ENCODE measurements at places on chromosomes 11 and 22.
A peak's percentile ranks its signal among the peaks of the same experiment; 100 is the strongest.

DNA sequence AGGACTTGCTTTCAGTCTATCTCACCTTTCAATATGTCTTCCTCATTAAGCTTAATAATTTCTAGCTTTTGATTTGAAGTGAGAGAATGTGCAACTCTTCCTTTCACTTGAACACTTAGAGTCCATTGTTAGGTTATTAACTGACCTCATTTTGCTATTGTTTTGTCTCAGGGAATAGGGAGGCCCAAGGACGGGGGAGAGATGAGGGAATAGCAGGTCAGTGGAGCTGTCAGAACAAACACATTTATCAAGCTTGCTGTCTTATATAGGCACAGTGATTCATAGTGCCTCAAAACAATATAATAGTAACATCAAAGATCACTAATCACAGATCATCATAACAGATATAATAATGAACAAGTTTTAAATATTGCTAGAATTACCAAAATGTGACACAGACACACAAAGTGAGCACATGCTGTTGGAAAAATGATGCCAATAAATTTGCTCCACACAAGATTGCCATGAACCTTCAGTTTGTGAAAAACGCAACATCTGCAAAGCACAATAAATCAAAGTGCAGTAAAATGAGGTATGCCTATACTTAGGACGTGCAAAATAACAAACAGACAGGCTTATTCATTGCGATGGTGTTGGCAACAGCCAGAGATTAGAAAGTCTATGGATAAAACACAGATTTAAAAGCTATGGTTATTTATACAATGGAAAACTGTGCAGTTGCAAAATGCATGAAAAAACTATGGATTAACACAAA lies 106.3 kb upstream of the TEAD1 start:
- DNase-seq, result no peak

- peak; percentile 87 for DNase-seq
These were observed 39.9 kb downstream of the SERGEF start for GRCh38 chr11:17972987-17973386.

DNA sequence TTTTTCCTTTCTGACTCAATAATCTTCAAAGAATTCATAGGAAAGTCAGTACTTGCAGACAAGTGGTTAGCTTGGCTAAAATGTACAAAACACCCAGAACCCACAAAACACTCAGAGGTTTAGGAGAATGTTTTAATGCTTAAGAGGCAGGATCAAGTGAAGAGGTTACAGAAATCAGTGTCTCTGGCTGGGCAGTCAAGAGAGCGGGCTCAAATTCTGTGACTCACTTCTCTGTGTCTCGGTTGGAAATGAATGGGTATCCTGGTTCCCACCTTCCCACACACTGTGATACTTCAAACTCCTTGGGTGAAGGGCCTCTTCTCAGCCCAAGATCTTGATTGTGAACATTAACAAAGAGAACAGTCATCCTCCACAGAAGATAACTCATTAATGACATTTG lies 3.8 kb downstream of the MPEG1 start:
- no peak for DNase-seq

GRCh38 chr11:16356057-16356760 lies at the start of gene SOX6:
SOX6 (minus strand) TSS chr11:16356546; CDS start chr11:16341248, 15,298 bp downstream.
- peak; percentile 78 for DNase-seq

- no peak for DNase-seq
These were observed 163.8 kb downstream of the GUCY1A2 start for GRCh38 chr11:106854429-106854828.

GRCh38 chr11:8036986-8037385 lies 44.0 kb upstream of the TUB start:
- DNase-seq, result no peak

- DNase-seq, result no peak
These were observed 144.6 kb downstream of the KIF18A start for GRCh38 chr11:27963370-27963769.

DNA sequence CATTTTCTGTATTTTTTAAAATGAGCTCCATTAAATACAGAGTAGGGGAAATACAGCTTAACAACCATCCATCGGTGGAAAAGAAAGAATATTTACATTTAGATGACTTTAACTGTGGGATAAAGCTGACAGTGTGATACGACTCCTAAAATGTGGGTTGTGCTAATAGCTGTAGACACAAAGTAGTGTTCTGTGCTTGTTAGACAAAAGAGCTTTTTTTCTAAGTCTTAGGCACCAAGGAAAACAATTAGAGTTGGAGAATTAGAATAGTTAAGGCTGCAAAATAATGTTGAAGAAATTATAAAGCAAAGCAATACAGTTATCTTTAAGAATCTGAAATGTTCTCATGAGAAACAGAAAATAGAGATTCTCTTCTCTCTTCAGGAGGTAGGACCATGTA lies 307.7 kb upstream of the KIRREL3 start:
- no peak for DNase-seq

- peak; percentile 52 for DNase-seq
These were observed 6.5 kb upstream of the MFNG start for GRCh38 chr22:37492428-37493344.

- DNase-seq, result no peak
These were observed 660.5 kb downstream of the NTM start for GRCh38 chr11:132030896-132031295.

Data from fibroblast of skin of scalp (primary cell).